Keratinocyte (primary cell): ENCODE measurements at places on chromosomes 7 and 10. TPM values are rescaled to one million over a fixed set of nuclear protein-coding genes. Genes with fewer than 3 reads are reported as not detected.

DNA sequence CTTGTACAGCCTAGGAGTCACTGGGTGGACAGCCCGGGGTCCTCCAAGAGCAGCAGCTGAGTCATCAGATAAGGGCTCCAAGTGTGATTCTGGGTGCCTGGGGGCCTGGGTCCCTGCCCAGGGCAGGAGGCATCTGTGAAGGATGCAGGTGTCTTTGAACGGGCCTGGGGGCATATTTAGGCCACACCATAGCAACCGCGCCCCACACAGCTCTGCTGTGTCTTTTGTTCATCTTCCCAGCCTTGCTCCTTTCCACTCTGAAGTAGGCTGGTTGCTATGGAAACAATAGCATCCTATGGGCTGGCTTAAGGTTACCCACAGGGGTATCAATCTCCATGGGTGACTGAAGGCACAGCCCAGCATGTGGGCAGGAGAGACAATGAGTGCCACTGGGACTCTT, 324.7 kb downstream of the TCERG1L start:
- no peak for DNase-seq

DNA sequence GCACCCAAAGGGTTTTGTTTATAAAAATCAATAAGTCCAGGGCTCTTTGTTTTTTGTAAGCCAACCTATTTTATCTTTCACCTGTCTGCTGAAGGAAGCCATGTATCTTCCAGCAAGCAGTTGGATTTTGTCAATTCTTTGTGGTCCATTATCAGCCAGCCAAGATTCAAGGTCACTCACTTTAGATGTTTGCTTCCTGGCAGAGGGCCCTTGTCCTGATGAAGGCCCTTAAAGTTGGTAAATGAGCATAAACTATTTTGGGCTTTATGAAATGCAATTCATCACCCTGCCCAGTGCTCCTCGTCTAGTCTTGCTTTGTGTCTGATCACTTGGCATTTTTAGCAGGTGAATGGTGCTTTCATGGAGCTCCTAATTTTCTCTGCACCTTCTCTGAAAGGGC, 1004.2 kb downstream of the GRID1 start:
- no peak for DNase-seq

GRCh38 chr10:3853547-3854303, 68.7 kb upstream of the KLF6 start:
- no peak for DNase-seq

The LEP gene
- 0.10 to 0.50 TPM in 2 of 3 replicates, not detected in the other for polyA plus RNA-seq

- no peak for DNase-seq
Measured at GRCh38 chr10:87589645-87590051, 70.0 kb upstream of the PAPSS2 start.

- DNase-seq = no peak
Measured at GRCh38 chr10:58351616-58352578, 17.1 kb downstream of the UBE2D1 start.

- DNase-seq = no peak
Measured at GRCh38 chr10:107054469-107055156, 109.9 kb downstream of the SORCS1 start.

- DNase-seq = no peak
Measured at GRCh38 chr7:11843113-11843765, 11.2 kb upstream of the THSD7A start.

DNA sequence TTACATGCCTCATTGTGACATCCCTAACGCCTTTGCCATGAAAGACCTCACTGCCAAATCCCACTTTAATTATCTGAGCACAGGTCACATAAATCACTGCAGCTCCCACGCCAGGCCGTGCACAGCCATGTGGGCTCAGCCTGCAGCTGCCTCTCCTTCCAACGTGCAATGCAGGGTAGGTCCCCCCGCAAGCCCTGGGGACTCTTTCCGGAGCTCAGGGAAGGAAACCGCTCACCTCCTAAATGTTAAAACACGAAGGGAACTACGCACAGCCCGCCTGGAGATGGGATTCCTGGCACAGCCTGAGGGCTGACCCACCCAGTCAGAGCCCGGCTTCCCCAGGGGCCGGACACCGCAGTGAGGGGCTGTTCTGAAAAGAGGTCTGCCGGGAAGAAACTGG, 128.0 kb downstream of the MAD1L1 start:
- no peak for DNase-seq

DNA sequence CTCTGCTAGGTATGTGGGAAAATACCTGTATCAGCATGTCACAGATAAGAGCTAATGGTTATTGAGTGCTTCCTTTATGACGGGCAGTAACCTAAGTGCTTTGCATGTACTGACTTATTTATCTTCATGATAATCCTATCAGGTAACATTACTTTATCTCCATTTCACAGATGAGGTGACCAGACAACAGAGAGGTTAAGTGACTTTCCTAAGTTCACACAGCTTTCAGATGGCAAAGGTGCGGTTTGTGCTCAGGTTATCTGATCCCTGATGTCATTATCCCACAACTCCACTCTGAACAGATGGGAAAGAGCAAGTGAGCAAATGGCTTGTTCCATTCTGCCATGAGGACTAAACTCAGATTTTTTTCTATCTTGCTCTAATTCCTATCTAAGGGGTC, 217.0 kb upstream of the PODXL start:
- no peak for DNase-seq
